ENCODE measurements at places on chromosomes 12 and 14. TPM values are rescaled to one million over a fixed set of nuclear protein-coding genes. Genes with fewer than 3 reads are reported as not detected.

The NPFF gene
- not detected for total RNA-seq

The KRT75 gene
- not detected for total RNA-seq

DNA sequence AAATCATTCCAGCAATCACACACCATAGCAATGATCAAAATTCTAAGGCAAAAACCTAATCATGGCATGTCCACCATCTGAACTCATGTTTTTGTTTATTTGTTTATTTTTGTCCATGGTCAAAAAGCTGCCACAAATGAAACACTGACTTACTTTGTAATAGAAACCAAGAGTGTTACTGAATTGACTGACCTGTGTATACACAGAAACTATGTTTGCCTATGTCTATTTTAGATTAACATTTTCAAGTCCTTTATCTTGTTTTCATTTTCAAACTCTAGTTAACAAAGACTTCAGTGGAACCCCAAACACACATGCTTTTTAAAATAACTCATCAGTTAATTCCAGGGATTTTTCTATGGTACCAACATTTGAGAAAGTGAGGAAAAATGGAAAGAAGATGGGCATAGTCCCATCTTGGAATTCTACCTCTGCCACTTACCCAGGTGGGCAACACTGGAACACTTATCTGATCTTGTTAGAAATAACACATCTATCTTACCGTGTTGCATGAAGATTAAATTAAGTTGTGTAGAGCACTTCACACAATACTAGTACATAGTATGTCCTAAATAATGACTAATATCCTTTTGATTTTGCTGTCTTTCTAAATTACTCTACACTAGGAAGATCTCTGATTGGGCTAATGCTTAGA is 6.4 kb downstream of the LUM start:
- no peak for DNase-seq
- H3K36me3 ChIP-seq, result no peaks in the 10 kb centered on the region
- H3K27ac ChIP-seq, result no peak overlapping the region
- H3K4me3 ChIP-seq, result no peak overlapping the region
- no peaks in the 10 kb centered on the region for H3K27me3 ChIP-seq

- DNase-seq, result no peak
- no peak overlapping the region for H3K27ac ChIP-seq
- H3K36me3 ChIP-seq, result no peaks in the 10 kb centered on the region
- H3K4me3 ChIP-seq, result no peak overlapping the region
- peaks cover 12% of the 10 kb centered on the region for H3K27me3 ChIP-seq
Observed at GRCh38 chr14:100655741-100656085, 68.5 kb upstream of the BEGAIN start.

GRCh38 chr12:20096430-20096829 is 271.9 kb upstream of the PDE3A start:
- H3K36me3 ChIP-seq, result no peaks in the 10 kb centered on the region
- H3K27ac ChIP-seq, result no peak overlapping the region
- DNase-seq, result no peak
- H3K4me3 ChIP-seq, result no peak overlapping the region

GRCh38 chr14:77579065-77579464 is 37.4 kb downstream of the SPTLC2 start:
- peaks cover 32% of the 10 kb centered on the region for H3K4me1 ChIP-seq
- no peaks in the 10 kb centered on the region for H3K27me3 ChIP-seq
- H3K27ac ChIP-seq, result no peak overlapping the region
- no peaks in the 10 kb centered on the region for H3K36me3 ChIP-seq
- no peak for DNase-seq

DNA sequence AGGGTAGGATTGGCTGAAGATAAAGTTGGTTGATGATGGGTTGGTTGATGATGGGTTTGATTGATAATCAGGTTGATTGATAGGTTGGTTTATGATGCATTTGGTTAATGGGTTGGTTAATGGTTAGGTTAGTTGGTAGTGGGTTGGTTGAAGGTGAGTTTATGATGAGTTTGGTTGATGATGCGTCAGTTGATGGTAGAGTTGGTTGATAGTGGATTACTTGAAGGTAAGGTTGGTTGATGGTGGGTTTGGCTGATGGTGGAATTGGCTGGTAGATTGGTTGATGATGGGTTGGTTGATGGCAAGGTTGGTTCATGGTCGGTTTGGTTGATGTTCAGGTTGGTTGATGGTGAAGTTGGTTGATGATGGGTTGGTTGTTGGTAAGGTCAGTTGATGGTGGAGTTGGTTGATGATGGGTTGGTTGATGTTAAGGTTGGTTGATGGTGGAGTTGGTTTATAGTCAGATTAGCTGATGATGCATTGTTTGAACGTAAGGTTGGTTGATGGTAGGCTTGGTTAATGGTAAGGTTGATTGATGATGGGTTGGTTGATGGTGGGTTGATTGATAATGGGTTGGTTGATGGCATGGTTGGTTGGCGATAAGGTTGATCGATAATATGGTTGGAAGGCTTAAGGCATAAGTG is 146.4 kb downstream of the ADGRD1 start:
- H3K36me3 ChIP-seq, result no peaks in the 10 kb centered on the region
- no peak for DNase-seq
- H3K27ac ChIP-seq, result no peak overlapping the region
- H3K27me3 ChIP-seq, result no peaks in the 10 kb centered on the region
- no peak overlapping the region for H3K4me3 ChIP-seq

DNA sequence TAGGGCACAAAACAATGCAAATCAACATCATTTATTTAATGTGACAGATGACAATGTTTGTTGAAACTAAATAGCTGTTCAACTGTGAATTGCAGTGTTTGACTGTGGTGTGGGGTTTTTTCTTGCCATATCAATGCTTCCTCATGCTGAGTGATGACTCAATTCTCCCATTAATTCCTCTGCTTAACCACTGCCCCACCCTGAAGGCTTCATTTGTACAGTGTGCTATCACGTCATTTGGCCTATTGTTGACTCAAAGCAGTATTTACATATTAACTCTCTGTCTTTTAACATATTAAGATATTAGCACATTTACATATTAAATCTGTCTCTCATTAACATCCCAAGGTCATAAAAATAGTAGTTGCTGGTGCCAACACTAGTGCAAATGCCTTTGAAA is 164.8 kb upstream of the NRXN3 start:
- no peaks in the 10 kb centered on the region for H3K4me1 ChIP-seq
- H3K4me3 ChIP-seq, result no peak overlapping the region
- no peaks in the 10 kb centered on the region for H3K27me3 ChIP-seq
- H3K27ac ChIP-seq, result no peak overlapping the region
- H3K36me3 ChIP-seq, result no peaks in the 10 kb centered on the region

DNA sequence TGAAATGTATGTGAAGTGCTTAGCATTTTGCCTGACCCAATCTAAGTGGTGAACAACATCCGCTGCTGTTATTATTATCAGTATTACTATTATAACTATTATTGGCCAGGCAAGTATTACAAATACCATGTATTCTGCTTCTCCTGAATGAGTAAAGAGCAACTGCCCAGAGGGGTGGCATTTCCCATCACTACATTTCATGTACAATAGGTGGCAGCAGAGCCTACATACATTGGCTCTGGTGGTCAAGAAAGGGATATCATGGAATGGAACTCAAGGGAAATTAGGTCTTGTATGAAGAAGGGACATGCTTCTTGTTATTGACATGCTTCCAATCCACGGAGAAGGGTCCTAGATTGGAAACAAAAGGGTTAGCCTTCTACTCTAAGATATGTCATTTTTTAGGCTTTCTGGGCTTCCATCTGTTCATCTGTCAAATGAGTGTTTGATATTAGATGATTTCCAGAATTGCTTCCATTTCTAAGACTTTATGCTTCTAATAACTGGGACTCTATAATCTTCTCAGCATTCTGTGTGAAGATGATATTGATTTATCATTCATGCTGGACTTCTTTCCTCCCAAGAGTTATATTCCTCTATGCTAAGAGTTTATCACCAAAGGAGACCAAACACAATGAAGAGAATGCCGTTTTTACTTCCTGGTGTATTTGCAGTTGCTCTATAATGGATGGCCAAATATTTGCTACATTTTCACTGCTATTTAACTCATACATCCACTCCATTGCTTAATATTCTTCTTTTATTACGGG is 239.1 kb downstream of the SSPN start:
- H3K4me1 ChIP-seq, result no peaks in the 10 kb centered on the region
- no peaks in the 10 kb centered on the region for H3K27me3 ChIP-seq
- peak; percentile 69 for DNase-seq
- H3K36me3 ChIP-seq, result no peaks in the 10 kb centered on the region
- no peak overlapping the region for H3K4me3 ChIP-seq
- H3K27ac ChIP-seq, result no peak overlapping the region

DNA sequence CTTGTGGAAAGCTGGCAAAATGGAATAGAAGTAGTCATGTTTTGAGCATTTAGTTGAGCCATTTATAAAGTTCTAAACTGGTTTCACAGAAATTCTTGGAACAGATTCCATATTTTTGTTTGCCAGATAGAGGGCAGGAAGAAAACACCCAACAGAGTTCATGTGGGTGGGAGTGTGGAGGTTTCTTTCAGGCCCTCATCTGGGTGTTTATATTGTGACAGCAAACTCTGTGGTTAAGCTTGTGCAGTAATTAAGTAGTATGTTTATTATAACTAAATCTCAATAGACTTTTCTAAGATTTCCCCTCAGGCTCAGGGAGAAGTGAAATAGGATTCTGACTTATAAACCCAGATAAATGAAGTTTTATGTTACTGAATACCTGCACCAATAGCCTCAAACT is 57.4 kb downstream of the SPPL3 start:
- H3K27me3 ChIP-seq, result no peaks in the 10 kb centered on the region
- no peaks in the 10 kb centered on the region for H3K36me3 ChIP-seq
- peaks cover 10% of the 10 kb centered on the region for H3K4me1 ChIP-seq
- no peak overlapping the region for H3K4me3 ChIP-seq

- no peak overlapping the region for H3K4me3 ChIP-seq
- DNase-seq, result no peak
- no peak overlapping the region for H3K27ac ChIP-seq
- H3K27me3 ChIP-seq, result no peaks in the 10 kb centered on the region
- no peaks in the 10 kb centered on the region for H3K4me1 ChIP-seq
Observed at GRCh38 chr14:51484485-51484884, 167.2 kb upstream of the FRMD6 start.

GRCh38 chr14:33691907-33692306 is 259.0 kb downstream of the EGLN3 start:
- no peak overlapping the region for H3K27ac ChIP-seq
- no peak for DNase-seq
- H3K27me3 ChIP-seq, result no peaks in the 10 kb centered on the region
- no peak overlapping the region for H3K4me3 ChIP-seq

DNA sequence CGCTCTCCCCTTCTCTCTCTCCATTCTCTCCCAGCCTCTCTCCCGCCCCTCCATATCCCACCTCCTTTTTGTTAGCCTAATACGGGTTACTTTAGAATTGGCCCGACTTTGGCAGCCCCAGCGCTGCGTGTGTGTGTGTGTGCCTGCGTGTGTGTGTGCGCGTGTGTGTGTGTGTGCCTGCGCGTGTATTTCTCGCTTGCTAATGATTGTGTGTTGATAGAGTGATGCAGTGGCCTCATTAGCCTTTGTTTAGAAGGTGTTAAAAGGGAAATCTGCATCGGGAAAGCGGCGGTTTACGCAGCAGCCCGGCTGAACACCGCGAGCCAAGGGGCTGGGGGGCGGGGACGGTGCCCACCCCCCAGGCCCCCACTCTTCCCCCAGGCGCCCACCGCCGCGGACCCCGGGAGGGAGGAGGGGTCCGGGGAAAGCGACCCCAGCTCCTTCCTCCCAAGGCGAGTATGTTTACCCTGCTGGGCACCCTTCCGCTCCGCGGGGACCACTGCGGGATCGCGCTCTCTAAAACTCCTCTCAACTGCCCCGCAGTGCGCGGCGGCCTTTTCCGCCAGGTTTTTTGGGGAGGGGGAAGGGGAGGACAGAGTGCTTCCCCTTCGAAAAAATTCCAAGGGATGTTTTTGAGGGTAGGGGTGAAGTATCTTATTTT is 6.8 kb upstream of the LHX5 start:
- H3K27ac ChIP-seq, result no peak overlapping the region
- peaks cover 62% of the 10 kb centered on the region for H3K27me3 ChIP-seq
- no peaks in the 10 kb centered on the region for H3K36me3 ChIP-seq

GRCh38 chr12:124233846-124234640 is 60.9 kb upstream of the RFLNA start:
- H3K36me3 ChIP-seq, result no peaks in the 10 kb centered on the region
- no peaks in the 10 kb centered on the region for H3K27me3 ChIP-seq
- H3K4me1 ChIP-seq, result peaks cover 48% of the 10 kb centered on the region
- no peak overlapping the region for H3K4me3 ChIP-seq

GRCh38 chr14:53741479-53742232 is 215.0 kb downstream of the BMP4 start:
- H3K4me1 ChIP-seq, result peaks cover 2% of the 10 kb centered on the region
- H3K27ac ChIP-seq, result no peak overlapping the region
- no peaks in the 10 kb centered on the region for H3K36me3 ChIP-seq
- H3K27me3 ChIP-seq, result no peaks in the 10 kb centered on the region
- DNase-seq, result no peak
- no peak overlapping the region for H3K4me3 ChIP-seq

- no peak overlapping the region for H3K4me3 ChIP-seq
- no peak for DNase-seq
- no peak overlapping the region for H3K27ac ChIP-seq
- H3K4me1 ChIP-seq, result no peaks in the 10 kb centered on the region
- H3K36me3 ChIP-seq, result no peaks in the 10 kb centered on the region
Observed at GRCh38 chr14:64730061-64730440, 25.8 kb downstream of the PLEKHG3 start.

DNA sequence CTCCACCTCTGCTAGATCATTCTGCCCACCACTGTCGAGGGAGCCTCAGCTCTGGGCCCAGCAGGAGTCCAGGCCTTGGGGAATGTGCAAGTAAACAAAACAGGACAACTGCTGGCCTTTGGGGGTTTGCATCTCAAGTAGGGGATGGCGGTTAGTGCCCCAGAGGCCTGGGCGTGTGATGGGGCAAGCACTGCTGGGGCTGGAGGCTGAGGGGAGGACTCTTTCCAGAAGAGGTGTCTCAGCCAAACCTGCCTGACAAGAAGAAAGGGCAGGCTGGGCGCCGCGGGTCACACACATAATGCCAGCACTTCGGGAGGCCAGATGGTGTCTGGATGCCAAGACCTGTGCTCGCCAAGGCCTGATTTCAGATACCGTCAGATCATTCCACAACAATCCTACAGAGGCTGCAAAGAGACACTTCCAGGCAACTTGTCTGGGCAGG is 8.6 kb upstream of the ALDH2 start:
- H3K27me3 ChIP-seq, result peaks cover 3% of the 10 kb centered on the region
- no peaks in the 10 kb centered on the region for H3K4me1 ChIP-seq
- no peak for DNase-seq
- H3K27ac ChIP-seq, result no peak overlapping the region

DNA sequence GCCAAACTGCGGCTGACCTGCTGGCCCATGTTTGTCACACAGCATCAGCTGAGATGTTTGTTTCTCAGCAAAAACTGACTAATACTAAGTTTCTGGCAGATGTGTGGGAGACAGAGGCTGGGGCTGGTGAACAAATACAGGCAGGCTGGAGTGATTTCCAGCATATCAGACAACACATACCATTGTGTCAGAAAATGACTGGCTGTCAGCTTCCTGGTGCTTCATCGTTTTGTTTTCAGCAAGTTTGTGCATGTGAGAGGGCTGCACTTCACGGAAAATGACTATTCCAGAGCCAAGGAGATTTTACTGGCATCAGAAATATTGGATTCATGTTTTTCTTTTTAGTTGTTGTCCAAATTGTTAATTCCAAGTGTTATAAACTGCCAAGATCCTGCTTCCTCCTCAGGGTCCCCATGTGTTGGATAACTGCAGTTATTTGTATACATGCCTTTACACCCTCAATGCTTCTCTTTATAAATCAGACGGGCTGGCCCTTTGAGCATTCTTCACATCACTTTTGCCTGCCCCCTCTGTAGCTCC is 145.7 kb downstream of the GALC start:
- H3K36me3 ChIP-seq, result no peaks in the 10 kb centered on the region
- DNase-seq, result no peak
- no peaks in the 10 kb centered on the region for H3K27me3 ChIP-seq
- no peaks in the 10 kb centered on the region for H3K4me1 ChIP-seq
- no peak overlapping the region for H3K4me3 ChIP-seq
- H3K27ac ChIP-seq, result no peak overlapping the region

Data from endothelial cell of umbilical vein (primary cell).